Activated CD4-positive, alpha-beta T cell treated with anti-CD3 and anti-CD28 coated beads, Interleukin-2, amount 50 U/mL, for 24 hours (primary cell): ENCODE measurements at places on chromosomes 11 and 22.

DNA sequence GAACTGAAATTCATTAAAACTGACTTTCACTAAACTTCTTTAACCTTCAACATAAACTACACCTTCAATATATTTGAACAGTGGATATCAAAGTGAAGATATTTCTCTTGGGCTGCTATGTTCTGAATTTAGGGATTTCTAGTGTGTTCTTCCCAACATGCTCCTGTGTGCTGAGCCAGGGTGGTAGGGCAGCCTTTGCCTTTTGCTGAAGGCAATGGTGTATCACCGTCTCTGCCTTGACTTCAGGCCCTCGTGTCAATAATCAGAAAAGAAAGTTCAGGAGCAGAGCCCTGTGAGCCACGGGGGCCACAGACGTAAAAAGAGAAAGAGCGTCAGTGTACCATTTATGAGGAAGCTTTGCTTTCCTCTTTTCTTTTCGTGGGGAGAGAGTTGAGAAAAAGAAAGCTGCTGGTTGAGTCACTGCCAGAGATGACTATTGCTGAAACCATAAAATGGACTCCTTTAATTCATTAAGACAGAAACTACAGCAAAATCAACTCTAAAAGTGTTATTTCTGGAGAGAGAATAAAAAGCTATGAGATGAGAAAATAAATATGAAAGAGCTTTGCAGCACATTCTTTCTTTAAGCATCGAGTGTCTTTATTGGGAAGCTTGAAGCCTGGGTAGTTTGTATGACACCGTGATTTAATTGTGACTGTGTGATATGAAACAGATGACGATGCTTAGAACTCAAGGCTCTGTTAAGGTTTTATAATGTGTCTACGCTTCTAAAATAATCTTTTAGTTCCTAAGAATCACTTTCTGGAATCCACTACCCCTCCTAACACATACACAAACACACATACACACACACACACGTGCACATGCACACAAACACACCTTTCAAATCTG lies 271.8 kb upstream of the MTNR1B start:
- no peak for DNase-seq

DNA sequence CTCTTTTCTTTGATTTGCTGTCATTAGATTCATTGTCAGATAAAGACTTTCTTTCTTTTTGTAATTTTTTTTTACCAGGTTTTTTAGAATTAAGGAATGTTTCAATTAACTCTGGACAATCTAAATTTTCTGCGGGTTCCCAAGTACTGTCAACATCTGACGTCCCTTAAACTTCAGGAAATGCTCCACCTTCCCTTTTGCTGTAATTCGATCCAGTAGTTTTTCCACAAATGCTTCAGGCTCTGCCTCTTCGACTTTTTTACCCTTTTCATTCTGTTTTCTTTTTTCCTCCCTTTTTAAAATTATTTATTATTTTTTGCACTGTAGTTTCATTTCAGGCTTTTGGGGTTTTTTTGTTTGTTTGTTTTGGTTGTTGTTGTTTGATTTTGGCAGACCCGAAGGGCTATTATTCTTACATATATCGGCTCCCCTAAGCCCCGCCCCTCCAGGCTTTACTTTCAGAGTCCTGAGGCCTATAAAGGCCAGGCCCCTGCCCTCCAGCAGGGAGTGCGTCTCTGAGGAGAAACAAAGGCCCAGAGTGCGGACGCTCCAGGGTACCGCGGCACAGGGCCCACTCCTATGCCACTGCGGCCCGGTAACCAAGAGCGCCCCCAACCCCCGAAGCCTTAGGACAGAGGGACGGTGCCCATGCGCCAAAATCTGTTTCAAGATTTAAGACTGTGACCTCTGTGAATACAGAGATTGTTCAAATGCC lies 116.4 kb downstream of the TYR start:
- DNase-seq = no peak

- DNase-seq = no peak
These were observed 39.3 kb upstream of the SPON1 start for GRCh38 chr11:13923182-13923581.

GRCh38 chr11:19994672-19995071 lies 165.6 kb downstream of the DBX1 start:
- DNase-seq = no peak

DNA sequence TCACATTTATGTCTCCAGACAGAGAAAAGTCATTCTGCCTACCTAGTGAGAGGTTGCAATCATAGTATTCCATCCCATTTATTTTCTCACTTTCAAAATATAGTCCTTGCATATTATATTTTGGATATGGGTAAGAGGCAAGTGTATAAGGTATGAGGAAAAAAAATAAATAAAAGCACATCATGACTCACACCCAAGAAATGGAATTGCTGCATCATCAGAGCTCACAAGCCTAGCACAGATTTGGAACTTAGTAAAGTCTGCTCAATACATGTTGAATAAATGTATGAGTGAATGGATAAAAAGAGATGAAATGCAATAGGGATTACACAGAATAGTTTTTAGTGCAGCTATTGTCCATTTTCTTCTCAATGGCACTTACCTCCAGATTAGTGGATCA lies 2.5 kb upstream of the OR51G1 start:
- no peak for DNase-seq

DNA sequence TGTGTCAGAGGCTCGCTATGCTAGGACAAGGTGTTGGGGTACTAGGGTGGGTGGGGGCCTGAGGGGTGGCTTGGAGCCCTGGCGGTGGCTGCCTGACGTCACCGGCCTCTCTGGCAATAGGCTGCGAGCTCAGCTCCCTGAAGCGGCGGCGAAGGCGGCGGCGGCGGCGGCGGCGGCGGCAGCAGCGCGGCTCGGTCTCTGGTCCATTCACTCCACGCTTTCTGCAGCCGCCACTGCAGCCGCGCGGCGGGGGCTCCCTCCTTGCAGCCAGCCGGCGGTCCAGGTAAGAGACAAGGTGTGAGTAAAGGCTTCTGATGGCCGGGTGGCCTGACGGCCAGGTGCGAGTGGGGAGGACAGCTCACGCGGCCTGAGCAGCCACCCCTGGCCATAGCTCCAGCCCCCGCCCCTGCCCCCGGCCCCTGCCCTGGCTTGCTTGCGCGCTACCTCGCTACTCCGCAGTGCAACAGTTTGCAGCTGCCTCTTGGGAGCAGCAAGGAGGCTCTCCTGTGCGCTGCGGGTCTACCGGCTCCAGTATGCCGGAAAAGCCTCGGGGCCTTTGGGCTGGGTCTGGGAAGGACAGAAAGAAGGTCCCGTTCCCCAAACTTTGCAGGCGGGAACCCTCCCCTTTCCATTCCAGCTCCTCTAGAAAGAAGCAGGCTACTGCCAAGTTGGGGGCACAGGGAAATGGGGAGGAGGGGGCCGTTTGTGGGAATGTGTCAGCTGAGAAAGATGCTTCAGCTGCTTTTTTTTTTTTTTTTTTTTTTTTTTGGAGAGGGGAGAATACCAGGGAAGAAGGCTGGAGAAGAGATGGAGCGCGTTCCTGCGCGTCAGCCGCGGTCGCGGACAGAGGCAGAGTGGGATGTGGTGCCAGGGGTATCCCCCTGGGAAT lies at the start of gene C11orf87:
Gene C11orf87 (plus strand): TSS at position 210 of the 889 bp plus-strand sequence. CDS start 1,444 bp downstream, outside the sequence.
- no peak for DNase-seq

DNA sequence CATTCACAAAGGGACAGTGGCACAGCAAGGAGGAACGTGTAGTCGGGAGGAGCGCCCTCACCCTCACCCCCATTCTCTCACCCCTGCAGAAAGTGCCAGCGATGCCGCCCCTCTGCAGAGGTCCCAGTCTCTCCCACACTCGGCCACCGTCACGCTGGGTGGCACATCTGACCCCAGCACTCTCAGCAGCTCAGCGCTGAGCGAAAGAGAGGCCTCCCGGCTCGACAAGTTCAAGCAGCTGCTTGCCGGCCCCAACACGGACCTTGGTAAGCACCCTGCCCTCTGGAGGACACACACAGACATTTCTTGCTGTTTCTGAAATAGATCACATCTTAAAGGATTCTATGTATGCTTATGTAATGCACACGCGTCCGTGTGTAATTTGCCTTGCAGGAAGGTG lies 34.9 kb downstream of the TBC1D22A start:
- no peak for DNase-seq

DNA sequence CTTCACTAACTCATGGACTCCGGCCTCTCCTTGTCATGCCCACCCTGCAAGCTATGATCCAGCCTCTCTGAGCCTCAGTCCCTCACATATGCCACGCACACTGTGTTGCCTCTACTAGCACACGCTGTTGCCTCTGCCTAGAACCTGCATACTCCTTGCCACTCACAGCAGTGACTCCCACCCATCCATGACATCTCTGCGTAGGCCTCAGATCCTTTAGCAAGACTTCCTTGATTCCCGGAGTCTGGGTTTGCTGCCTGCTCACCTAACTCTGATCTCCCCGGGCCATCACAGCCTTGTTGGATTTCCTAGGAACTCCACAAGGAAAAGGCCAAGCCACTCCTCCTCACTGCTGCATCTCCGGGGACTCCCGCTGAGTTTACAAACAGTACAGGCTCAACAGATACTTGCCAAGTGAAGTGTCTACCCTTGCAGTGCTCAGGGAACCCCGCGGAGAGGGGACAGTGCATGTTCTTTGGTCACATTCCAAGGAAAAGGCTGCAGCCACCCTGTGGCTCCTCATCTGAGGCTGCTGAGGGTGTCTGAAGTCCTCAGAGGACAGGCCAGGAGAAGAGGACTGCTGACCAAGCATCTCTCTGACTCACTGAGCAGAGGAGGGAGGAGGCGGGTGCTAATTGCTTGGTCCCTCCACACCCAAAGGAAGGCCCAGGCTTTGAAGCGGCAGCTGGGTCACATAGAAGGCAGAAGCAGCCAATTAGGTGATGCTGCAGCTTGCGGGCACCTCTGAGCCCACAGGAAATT lies 42.4 kb upstream of the NAV2 start:
- DNase-seq = no peak

GRCh38 chr11:27471589-27472397 lies 797 bp downstream of the LGR4 start:
- DNase-seq = no peak

DNA sequence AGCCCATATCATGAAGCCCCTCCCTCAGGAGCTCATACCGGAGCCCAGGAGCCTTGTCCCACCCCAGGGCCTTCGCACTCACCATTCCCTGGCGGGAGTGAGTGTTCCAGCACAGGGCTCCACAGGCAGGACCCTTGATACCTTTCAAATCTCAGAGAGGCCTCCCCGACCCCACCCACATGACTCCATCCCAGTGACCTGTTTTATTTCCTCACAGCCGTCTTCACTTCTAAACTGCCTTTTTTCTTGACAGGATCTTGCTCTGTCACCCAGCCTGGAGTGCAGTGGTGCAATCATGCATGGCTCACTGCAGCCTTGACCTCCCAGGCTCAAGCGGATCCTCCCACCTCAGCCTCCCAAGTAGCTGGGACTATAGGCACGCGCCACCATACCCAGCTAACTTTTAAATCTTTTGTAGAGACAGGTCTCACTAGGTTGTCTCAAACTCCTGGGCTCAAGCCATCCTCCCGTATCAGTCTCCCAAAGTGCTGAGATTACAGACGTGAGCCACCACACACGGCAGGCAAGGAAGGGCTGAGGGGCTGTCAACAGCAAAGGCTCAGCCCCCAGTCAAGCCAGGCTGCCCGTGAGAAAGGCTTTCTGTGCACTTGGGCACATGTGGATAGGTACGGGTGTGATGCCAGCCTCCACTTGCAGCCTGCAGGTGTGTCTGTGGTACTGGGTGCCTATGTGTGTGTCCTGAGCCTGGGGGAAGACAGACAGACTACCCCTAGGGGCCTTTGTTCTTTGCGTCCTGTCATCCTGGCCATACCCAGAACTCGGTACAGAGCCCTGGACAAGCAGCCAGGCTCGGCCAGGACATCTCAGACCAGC lies 9.3 kb downstream of the RPL3 start:
- DNase-seq = no peak

DNA sequence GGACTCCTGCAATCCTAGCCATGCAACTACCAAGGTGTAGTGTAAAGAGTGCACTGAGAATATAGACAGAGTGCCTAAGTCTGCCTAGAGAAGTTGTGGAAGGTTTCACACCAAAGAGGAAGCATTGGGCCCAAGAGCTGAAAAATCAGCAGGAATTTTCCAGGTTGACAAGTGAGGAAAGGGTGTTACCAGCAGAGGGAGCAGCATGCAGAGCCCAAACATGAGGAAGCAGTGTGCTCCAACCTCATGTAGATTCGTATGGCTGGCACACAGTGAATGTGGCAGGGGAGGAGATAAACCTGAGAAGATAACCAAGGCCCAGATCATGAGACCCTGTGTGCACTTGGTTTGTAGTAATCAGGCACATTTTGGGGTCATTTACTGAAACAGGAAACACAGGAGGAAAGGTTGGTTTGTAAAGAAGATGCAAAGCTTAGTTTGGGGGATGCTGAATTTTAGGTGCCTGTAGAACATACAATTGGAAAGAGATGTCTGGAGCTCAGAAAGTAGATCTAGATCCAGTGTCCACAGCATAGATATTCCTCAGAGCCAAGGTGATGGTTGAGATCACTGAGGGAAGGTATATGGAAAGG lies 1.7 kb downstream of the HPX start:
- peak; percentile 20 for DNase-seq

- DNase-seq = no peak
These were observed 109.3 kb downstream of the MN1 start for GRCh38 chr22:27692243-27692642.

DNA sequence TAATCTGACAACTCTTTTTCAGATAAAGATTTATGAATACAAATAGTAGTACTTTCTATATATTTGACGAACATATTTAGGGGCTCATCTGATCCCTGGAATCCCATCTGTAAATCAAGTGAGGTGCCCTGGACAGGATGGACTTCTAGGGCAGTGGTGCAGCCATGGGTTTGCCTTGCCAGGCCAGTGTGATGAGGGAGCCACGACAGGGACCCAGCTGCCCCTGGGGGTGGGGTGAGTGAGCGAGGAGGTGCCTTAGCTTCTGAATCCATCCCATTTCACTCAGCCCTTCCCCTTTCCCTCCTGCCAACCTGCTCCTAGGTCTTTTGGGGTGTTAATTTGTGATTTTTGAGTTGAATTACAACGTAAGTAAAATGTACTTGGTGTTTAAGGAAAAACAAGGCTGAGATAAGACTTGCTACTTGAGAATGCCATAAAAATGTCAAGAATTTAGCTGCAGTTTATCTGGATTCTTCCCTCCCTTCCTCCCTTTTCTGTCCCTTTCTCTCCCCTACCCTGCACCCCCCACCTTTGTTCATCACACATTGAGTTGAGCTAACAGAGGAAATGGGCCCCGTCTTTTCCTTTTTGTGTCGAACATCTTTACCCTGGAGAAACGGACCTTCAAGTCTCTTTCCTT lies 60.8 kb downstream of the PPFIBP2 start:
- no peak for DNase-seq

- DNase-seq = no peak
These were observed 10.3 kb downstream of the MAPK8IP1 start for GRCh38 chr11:45895553-45896259.

DNA sequence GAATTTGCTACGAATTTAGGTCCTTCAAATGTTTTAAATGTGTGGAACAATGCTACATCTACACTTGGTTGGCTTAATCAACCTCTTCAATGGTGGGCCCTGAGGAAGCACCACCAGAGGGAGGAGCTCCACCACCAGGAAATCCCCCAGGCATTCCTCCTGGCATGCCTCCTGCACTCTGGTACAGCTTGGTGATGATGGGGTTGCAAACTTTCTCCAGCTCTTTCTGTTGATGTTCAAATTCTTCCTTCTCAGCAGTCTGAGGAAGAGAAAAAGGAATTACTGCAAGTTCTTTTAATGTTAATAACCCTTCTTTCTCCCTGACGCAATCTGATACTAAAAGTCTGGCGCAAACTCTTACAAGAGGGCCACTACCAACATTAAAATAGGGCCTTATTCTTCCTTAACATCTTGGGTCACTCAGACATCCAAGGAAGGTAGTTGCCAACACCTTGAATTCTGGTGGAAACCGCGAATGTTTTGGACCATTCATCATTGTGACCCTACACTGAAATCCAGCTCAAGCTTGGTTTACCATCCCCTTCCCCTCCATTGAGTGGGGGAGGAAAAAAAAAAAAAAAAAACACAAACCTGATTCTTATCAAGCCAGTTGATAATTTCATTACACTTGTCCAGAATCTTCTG lies 4.2 kb downstream of the HSPA8 start:
- no peak for DNase-seq
